Ovary (tissue), 10 donors: ENCODE measurements at places on chromosomes 4 and X.

GRCh38 chr4:101284546-101284945 is 62.8 kb downstream of the PPP3CA start:
- no peak for DNase-seq

GRCh38 chrX:132266583-132267355 is 47.5 kb upstream of the RAP2C start:
- DNase-seq: no peak

DNA sequence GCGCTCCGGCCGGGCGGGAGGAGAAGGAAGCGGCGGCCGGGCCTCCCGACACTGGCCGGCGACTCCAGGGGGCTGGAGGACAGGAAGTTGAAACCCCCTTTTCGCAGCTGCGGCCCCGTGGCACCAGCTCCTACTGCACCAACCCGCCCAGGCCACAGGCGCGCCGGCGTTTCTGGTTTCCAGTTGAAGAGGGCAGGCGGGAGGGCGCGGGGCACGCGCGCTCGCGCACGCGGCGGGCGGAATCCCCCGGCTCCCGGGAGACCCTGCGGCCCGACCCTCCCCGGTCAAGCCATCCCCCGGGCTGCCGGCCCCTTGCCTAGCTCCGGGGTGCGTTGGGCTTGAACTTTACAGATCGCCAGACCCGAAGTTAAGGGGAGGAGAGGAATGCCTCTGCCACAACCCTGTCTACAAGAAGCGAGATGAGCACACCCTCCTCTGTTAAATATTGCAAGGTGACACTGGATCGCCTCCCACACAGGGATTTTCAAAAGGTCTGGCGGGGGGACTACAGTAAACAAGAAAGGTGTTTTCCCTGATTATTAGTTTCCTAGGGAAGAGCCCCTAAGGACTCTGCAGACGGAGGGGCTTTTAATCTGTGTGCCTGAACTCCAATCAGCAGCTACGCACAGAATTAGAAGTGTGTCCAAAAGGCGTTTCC is 1.4 kb downstream of the ELOVL6 start:
- DNase-seq: peak; percentile 37

- no peak for DNase-seq
Measured at GRCh38 chr4:128241425-128241913, 46.1 kb downstream of the PGRMC2 start.

GRCh38 chr4:81491943-81492342 is 20.2 kb upstream of the RASGEF1B start:
- DNase-seq: no peak

GRCh38 chr4:122810669-122811068 is 16.0 kb upstream of the FGF2 start:
- no peak for DNase-seq

- no peak for DNase-seq
Measured at GRCh38 chr4:141686879-141687278, 50.5 kb downstream of the IL15 start.

DNA sequence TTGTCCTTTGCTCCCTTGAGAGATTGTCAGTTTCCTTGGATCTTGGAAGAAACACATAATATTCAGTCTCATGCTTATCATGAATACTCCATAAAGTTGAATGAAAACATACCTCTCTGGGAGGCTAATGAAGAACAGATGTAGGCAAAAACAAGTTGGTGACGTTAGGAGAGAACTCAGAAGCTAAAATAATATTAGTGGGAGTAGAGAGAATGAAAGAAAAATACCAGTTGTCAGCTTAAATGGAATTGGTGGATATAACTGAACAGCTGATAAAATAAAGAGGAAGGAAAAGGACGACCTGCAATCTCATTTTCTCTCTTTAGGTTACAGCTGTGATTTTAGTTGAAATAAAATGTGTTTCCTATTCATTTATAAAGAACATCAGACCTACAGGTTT is 124.8 kb downstream of the SNCA start:
- DNase-seq: no peak

GRCh38 chrX:9700555-9700954 is 65.1 kb downstream of the GPR143 start:
- DNase-seq: no peak

- peak; percentile 62 for DNase-seq
Measured at GRCh38 chrX:40005292-40006011, 92.3 kb downstream of the BCOR start.

GRCh38 chr4:75561789-75562188 is 5.9 kb downstream of the ODAPH start:
- no peak for DNase-seq

- no peak for DNase-seq
Measured at GRCh38 chrX:16839219-16839851, 30.8 kb downstream of the RBBP7 start.

- no peak for DNase-seq
Measured at GRCh38 chr4:58502839-58503238, 1392.7 kb upstream of the IGFBP7 start.

- DNase-seq: peak; percentile 58
Measured at GRCh38 chr4:5711479-5712184, 631 bp downstream of the EVC start.

DNA sequence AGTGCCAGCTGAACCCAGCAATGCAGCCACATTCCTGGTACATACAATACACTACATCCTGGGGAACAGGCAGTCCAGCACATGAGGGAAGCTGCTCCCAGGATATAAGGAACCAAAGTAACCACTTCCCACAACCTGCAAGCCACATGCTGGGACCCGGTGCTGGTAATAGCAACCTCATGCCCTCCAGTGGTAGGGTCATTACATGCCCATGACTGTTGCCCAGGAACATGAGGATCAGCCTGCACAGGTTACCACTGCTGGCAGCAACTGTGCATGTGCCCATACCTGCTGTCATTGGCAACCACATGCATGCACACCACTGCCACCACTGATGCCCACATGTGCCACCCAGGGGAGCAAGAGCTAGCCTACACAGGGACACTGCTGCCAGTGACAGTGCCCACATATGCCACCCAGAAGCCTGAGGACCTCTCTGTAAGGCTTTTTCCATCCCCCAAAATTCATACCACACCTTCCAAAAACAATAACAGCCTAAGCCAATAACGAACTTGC is 1982.5 kb downstream of the ARAP2 start:
- no peak for DNase-seq

DNA sequence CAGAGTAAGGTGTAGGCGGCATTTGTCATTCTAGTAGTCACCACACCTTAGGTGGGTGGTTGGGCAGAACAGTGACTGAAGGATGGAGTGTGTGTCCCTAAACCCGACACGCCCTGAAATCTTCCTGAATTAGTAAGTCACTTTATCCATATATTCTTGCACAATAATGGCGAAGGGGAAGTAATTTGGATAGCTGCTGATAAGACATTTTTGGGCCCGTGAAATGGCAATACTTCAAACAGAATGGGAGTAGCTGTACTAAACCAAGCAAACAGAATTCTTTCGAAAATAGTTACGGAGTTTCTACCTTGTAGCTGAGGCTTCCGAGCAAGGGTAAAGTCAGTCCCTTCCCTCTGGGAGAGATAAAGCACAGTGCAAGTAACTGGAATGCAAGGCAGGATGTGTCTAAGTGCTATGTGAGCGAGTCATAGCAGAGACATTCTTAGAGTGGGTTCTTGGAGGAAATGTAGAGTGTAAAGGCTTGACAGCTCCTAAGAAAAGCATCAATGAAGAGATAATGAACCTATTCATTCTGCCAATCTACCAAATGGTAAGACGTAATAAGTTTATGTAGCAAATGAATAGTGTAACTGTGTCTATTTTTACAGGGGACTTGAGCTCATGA is 72.8 kb downstream of the CLCN5 start:
- no peak for DNase-seq

- DNase-seq: no peak
Measured at GRCh38 chr4:143431526-143432257, 81.8 kb upstream of the SMARCA5 start.
